Stimulated activated CD4-positive, alpha-beta T cell treated with anti-CD3 and anti-CD28 coated beads, Interleukin-1b, Interleukin-23, amount 100 ng/mL, for 1 hour (primary cell): ENCODE measurements at places on chromosomes 5 and 9.

GRCh38 chr5:133607451-133607850 lies 4.9 kb downstream of the FSTL4 start:
- no peak for DNase-seq

DNA sequence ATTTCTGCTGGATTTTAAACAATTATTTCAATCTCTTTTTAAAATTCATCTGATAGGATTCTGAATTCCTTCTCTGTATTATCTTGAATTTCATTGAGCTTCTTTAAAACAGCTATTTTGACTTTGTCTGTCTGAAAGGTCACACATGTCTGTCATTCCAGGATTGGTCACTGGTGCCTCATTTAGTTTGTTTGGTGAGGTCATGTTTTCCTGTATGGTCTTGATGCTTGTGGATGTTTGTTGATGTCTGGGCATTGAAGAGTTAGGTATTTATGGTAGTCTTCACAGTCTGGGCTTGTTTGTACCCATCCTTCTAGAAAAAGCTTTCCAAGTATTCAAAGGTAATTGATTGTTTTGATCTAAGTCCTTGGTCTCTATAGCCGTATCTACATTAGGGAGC lies 39.1 kb downstream of the DENND4C start:
- DNase-seq = no peak

- DNase-seq = no peak
Measured at GRCh38 chr5:115472271-115473025, 72.1 kb downstream of the FEM1C start.

DNA sequence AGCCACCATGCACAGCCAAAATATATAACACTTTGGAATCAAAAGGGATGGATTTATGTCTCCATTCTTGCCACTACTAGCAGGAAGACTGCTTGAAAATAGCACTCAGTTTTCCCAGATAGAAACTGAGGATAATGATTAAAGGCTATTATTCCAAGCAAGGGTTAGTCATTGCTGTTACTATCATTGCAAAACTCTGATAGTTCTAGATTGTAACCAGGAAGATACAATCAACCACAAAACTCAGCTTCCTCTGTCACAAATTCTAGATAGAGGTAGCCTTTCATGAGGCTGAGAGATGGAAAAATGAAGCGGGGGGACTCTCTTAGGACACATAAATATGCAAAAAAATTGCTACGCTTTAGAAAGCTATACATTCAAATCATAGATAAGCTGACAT lies 3.1 kb downstream of the ANXA1 start:
- no peak for DNase-seq

DNA sequence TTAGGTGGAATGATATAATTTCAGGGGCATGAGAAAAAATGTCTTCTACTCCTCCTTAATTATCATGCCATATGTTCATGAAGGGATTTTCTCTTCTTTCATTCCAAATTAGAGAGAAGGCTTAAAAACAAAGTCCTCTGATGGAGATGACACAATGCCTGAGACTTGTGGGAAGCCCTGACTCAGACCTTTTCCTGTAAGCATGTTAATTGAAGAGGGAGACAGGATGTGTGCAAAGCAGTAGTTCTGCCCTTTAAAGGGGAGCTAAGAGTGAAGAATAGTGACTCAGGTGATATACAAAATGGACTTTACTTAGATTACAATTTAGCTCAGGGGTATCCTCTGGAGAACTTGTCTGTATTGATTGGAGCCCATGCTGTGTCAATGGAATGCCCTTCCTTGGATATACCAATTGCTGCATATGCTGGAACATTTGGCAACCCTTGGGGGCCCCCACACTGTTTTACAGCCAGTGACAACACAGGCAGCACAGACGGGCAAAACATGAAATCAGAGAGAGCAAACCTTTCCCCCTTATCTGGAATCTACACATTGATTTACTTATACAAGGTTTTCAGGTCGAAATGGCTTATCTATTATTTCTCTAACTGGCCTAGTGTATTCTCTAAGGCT lies 81.3 kb downstream of the IZUMO3 start:
- no peak for DNase-seq

- DNase-seq = no peak
Measured at GRCh38 chr5:87008751-87009560, 258.7 kb upstream of the RASA1 start.

DNA sequence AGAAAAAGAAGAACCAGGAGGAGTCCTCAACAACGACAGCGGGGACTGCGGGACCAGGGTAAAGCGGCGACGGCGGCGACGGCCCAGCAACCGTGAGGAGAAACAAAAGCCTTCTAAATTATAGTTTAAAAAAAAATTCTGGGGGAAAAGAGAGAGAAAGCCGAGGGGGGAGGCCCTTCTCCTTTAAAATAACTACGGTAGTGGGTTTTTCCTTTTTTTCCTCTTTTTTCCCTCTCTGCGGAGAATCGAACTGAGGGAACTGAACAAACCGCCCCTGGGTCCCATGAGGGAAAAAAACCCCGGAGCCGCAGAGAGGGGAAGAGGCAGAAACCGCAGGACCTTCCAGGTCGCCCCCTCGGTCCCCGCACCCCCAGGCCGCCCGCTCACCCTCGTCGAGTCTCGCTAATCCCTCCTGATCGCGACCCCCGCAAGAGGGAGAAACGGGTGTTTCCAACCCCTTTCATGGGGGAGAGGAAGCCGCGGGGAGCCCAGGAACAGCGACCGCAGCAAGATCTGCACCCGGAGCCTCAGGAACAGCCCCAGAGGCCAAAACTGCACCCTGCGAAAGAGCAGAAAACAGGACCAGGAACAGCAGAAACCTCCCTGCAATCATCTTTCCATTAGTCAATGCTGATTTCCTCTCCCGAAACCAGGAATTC lies 453 bp downstream of the CPEB4 start:
- no peak for DNase-seq

DNA sequence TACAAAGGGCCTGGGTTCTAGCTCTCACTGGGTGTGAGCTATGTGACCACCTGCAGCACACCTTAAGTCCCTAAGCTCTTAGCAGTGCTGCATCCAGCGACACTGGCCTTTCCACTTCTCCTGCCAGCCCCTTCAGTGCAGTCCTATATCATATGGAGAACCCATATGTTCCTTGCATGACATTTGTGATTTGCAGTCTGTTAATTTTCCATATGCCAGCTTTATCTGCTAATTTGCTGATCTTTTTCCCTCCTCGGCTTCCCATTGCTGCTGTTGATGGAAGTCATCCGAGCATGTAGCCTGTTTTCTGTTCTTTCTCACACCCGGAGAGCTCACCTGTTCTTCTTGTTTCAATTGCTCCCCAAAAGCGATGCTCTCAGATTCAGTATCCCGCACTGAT lies 23.2 kb downstream of the PRDM6 start:
- DNase-seq = no peak
